AG09309 (cell line): ENCODE measurements at places on chromosomes 3 and 15.

DNA sequence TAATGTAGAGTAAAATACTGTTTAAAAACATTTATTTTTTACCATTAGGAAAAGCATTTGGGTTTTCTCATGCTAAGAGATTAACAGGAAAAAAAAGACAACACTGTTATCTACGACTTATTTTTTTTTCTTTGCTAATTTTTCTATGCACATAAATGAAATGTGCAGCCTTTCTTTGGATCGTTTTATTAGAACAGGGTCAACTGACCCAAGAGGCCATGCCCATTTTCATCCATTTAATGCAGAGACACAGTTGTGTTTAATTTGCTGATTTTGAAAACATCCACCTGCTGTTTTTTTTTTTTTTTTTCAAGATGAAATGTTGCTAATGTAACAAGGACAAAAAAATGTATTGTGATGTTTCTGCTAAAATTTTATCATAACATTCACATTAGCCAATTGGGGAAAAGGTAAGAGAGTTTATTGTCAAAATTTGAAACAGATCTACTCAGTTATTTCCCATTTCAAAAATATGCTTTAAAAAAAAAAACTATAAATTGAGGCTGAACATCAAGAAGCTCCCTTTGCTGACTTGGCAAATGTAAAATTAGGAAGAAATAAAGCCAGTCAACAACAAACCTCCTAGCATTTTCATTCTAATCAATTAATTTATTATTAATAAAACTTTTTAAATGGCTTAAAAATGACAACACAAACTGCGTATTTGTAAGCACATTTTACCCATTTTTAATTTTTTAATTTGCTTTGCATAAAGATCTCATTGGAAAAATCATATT, 485.2 kb downstream of the ROBO2 start:
- no peak for DNase-seq

DNA sequence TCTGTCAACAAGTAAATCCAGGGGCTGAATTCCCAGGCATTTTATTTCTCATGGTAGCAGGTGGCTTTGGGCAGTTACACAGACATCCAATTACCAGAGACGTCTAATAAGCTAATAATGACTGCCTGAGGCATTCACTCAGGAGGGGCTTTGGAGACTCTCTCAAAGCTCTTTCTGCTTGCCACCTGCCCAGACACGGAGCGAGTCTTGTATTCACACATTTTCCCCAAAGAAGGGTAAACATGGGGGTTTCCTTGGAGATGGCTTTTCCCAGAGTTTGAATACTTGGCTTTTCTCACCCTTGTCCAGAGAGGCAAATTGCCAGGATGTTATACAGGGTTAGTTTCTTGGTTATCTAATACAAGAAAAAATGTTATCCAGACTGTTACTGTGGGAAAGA, 132.6 kb downstream of the DIPK2A start:
- DNase-seq = no peak

- no peak for DNase-seq
These were observed 314.6 kb downstream of the RPLP1 start for GRCh38 chr15:69767191-69767590.

GRCh38 chr3:194664857-194665256, 7.1 kb downstream of the LSG1 start:
- DNase-seq = no peak
